ENCODE measurements at places on chromosomes 11 and 22. TPM values are rescaled to one million over a fixed set of nuclear protein-coding genes. Genes with fewer than 3 reads are reported as not detected.

NRIP3 gene
- total RNA-seq: 4.1 TPM

CNTF gene
- total RNA-seq: 0.77 TPM

POU2AF2 gene
- total RNA-seq: not detected

MOGAT2 gene
- not detected for total RNA-seq

LRRC74B gene
- not detected for total RNA-seq

FGF4 gene
- total RNA-seq: not detected

OR52E5 gene
- not detected for total RNA-seq

MUC6 gene
- not detected for total RNA-seq

WNT11 gene
- total RNA-seq: 0.51 TPM

PHLDB1 gene
- 51.4 TPM for total RNA-seq

- DNase-seq: peak; percentile 23
Observed at GRCh38 chr11:66112041-66112491, 42.0 kb downstream of the PACS1 start.

GRCh38 chr11:1150116-1150515 lies 7.6 kb upstream of the MUC5AC start:
- no peak for DNase-seq

GRCh38 chr11:109838026-109838425 lies 255.2 kb upstream of the ZC3H12C start:
- DNase-seq: no peak

DNA sequence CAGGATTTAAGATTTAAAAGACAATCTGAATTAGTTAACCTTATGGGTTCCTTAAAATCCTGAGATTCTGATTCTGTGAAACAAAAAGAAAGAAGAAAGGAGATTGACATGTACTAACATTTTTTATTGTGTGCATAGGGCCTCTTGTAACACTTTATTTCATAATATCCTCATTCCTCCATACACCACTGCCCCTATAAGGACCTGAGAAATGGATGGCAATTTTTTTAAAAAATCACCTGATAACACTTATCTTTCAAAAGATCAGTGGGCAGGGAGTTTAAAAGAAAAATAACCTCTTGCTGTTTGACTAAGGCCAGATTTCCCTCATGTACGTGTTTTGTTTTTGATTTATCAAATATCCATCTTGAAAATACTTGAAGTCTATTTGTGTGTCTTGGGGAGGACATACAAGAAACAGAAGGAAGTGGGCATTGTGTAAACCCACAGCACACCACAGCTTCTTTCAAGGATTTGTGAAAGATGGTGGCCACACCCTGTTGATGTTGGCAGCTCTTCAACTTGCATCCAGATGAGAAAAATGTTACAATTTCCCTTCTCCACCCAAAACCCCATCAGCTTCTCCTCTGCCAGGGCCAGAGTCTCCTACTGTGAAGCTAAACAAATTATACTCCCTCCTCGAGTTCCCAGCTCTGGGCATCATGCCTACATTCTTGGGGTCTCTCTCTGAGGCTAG lies 35.0 kb upstream of the MPEG1 start:
- DNase-seq: peak; percentile 1

DNA sequence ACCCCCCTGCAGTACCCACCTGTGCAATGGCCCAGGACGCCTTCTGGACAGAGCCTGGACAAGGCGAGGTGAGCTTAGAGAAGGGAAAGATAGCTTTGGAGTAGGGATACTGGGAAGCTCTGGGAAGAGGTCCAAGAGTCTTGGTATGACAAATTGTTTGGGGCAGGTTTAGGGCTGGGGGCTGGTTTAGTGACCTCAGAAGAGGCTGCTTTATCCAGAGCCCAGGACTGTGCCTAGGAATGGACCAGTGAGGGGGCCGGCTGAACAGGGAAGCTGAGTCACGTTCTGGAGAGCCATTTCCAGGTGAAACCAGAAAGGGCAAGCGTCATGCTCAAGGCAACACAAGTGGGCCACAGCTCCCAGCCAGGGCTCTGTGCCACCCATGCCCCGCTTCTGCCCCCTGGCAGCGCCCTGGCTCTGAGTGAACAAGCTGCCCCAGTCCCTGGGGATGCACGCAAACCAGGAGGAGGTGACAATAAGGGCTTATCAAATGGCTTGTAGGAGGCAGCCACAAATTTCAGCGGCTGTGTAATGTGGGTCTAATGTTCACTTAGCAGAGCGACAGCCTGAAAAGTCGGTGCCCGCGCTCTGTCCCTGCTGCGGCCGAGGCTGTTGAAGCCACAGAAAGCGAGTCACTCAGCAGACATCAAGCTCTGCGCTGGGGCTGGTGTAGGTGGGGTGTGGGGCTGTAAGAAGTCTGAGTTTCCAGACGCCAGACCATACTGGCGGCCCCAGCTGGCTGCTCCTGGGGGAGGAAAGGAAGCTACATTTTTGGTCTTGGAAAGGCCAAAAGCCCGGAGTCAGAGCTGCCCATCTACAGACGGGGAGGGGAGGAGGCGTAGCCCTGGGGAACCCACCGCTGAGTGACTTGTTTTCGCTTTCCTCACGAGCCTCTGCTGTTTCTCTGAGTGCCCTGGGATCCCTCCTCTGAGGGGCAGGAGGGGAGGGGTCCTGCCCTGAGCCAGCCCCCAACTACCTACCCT lies 18.3 kb upstream of the SYT7 start:
- peak; percentile 91 for DNase-seq

DNA sequence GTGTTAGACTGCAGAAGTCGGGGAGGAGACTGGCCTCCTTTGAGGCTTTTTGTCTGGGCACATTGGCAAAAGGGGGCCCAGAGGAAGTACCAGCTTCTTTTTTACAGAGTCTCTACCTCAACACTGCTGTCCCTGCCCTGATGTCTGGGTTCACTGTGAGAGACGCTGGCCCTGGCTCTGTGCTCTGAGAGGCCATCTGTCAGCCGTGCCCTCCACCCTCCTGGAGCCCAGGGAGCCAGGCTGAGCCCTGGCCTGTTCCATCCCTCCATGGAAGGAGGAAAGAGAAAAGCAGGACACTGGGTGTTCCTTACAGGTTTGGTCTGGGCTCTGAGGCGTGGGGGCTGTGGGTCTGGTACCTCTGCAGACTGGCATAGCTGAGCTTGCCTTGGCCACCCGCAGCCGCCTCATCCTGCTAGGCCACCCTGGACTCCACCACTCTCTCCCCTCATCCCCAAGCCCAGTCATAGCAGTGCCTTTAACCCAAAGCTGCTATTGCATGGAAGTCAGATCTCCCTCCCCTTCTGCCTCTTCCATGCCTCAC lies 105.5 kb upstream of the PARVA start:
- DNase-seq: no peak

GRCh38 chr11:43948341-43949225 lies 6.1 kb downstream of the C11orf96 start:
- no peak for DNase-seq

DNA sequence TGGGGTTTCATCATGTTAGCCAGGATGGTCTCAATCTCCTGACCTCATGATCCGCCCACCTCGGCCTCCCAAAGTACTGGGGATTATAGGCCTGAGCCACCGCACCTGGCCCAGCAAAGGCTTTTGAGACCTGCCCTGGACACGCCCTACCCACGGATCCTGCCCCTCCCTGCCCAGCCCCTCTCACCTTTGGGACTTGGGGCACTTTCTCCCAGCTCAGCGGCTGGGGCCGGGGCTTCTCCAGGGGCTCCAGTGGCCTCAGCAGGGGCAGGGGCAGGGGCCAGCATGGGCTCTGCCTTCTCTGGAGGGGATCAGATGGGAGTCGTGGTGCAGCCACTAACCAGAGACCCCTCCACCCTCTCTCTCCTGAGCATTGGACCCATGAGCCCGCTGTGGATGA lies 2.2 kb downstream of the MYBPC3 start:
- no peak for DNase-seq

- DNase-seq: peak; percentile 12
Observed at GRCh38 chr11:133821776-133822175, 23.5 kb downstream of the SPATA19 start.

DNA sequence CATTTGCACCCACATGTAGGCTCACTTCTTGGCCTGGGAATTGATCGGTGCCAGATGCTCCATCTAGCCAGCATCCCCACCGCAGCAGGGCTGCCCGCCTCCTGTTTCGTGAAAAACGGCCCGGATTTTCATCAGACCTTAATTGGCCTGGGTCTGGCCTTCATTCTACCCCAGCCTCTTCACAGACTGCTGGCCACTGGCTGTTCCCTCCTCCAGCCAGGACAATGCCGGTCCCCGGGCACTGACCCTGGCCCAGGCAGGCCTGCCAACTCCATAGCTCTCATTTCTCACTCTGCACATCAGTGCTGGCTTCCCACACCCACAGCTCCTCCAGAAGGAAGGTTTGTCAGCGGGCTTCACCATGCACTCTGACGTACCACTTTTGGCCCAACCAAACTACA lies 27.9 kb downstream of the TIMP3 start:
- no peak for DNase-seq

GRCh38 chr11:115322553-115323203 lies 181.5 kb downstream of the CADM1 start:
- DNase-seq: no peak

DNA sequence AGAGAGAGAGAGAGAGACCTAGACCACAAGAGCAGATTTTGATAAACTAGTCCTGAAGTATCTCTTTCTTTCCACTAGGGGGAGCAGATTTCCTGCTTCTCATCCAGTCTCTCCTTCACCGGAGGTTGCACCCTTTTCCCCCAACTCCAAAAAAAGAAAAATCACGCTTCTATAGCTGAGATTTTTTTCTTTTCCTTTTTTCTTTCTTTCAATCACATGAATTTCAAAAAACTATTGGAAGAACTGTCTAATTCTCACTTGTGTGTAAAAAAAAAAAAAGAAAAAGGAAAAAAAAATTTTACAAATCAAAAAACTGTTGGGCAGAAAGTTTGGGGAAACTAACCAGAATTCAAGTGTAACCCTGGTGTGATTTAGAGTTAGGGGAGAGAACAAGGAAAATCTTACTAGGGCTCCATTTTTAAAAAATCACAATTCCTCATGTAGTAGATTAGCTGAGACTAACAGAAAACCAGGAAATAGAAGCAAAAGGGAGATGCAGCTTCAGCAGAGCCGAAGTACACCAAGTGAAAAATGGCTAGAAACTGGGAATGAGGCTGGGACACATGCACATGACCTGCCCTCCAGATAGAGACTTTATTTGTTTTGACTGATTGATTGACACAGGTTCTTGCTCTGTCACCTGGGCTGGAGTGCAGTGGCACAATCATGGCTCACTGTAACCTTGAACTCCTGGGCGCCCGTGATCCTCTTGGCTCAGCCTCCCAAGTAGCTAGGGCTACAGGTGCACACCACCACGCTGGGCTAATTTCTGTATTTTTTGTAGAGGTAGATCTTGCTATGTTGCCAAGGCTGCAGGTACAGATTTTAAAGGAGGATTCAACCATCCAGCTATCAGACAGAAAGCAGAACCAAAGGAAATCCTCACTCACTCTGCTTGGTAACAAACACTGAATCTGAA lies 27.1 kb downstream of the SDHD start:
- DNase-seq: peak; percentile 66

DNA sequence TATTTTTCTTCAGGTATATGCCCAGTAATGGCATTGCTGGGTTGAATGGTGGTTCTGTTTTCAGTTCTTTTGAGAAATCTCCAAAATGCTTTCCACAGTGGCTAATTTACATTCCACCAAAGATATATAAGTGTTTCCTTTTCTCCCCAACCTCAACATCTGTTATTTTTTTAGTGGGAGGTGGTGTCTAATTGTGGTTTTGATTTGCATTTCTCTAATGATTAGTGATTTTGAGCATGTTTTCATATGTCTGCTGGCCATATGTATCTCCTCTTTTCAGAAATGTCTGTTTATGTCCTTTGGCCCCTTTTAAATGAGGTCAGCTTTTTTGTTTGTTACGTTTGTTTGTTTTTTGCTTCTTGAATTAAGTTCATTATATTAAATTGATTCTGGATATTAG lies 760.2 kb downstream of the KCNA4 start:
- no peak for DNase-seq

- no peak for DNase-seq
Observed at GRCh38 chr11:14029440-14029839, 66.9 kb downstream of the SPON1 start.

GRCh38 chr11:57762235-57762861 lies 746 bp downstream of the CTNND1 start:
- DNase-seq: no peak

GRCh38 chr11:68767672-68768071 lies 16.4 kb upstream of the TESMIN start:
- no peak for DNase-seq

DNA sequence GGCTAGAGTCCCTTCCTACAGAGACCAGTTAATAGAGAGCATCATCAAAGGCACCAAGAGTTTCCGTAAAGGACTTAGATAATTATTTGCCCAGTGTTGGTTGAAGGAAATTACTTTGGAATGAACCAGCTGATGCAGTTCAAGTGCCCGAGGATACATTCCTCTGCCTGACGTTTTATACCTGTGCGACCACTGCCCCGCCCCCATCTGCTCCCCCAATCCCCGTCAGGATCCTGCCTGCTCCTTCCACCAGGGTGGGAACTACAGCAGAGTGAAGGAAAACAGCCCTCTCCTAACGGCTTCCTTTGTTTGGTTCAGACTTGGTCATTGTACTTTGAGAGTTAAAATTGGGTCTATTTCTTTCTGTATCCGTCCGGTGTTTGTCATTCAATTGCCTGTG lies 761.5 kb downstream of the NTM start:
- no peak for DNase-seq

DNA sequence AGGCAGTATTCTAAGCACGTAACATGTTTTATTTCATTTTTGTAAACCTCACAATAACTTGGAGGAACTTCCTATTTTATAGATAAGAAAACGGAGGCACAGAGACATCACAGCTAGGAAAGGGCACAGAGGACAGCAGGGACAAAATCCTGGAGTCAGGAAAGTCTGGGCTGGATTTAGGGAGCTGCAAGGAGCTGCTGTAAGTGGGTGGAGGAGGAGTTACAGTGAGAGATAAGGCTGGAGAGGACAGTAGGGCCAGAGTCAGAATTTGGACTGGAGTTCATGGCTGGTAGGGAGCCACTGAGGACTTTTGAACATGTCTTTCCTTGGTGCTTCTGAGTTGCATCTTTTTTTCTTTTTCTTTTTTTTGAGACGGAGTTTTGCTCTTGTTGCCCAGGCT lies 32.2 kb upstream of the PTPRJ start:
- no peak for DNase-seq

DNA sequence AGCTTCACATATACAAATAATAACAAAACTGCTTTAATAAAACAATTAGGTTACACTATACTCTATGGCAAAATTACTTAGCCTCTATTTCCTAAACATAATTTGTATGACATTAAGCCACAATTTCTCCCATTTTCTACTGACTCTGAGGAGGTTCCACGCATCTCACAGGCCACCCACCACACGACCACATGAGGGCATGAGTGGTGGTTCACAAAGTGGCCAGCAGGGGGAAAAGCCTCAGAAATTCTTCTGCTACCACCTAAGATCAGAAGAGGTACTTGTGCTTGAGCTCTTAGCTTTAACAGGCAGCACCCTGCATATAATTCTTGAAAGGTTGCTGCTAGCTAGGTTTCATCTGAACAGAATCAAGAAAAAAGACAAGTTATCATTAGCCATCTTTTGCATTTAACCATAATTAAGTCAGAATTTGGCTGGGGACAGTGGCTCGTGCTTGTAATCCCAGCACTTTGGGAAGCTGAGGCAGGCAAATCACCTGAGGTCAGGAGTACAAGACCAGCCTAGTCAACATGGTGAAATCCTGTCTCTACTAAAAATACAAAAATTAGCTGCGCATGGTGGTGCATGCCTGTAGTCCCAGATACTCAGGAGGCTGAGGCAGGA lies 7.7 kb downstream of the LPXN start:
- peak; percentile 49 for DNase-seq

- DNase-seq: no peak
Observed at GRCh38 chr11:31421820-31422219, 52.2 kb downstream of the DNAJC24 start.
